ENCODE measurements at places on chromosomes 1 and 21.
A peak's percentile ranks its signal among the peaks of the same experiment; 100 is the strongest.

DNA sequence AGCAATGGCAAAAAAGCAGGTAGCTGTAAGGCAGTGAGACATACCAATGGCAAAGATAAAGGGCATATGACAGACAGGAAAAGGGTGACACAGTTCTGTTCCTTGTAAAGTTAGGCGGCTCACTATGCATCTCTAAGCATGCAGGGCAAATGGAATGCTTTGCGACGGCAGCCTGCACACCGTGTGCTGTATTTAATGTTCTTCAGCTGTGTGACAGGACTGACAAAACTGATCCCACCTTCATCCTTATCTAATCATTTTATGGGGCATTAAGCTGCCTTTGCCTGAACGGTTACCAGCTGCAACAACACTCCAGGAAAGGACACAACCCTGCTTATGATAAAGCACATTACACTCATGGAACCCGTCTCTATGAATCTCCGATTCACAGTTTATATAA, 80.5 kb upstream of the VAV3 start:
- DNase-seq = no peak

DNA sequence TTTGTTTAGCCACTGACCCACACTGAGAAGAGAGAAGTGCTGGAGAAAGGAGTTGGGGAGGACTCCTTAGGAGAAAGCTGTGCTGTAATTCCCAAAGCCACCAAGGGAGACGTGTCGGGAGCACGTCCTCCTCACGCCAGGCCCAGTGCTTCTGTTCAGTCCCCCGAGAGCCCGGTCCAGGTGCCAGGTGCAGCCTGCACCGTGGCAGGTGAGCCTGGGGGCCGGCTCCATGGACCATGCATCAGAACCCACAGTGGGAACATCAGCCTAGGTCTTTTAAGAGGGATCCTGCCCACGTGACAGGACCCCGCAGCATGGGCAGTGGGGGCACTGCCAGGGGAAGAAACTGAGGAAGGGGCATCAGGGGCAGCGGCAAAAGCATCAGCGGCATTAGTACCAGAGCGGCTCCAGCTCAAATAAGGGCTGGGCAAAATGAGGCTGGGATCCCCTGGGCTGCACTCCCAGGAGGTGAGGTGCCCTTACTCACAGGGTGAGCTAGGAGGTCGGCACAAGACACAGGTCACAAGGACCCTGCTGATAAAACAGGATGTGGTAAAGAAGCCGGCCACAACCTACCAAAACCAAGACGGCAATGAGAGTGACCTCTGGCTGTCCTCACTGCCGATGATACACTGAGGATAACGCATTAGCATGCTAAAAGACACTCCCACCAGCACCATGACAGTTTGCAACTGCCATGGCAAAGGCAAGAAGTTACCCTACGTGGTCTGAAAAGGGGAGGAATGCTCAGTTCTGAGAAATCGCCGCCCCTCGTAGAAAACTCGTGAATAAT, 24.6 kb upstream of the PRDM15 start:
- DNase-seq = no peak

DNA sequence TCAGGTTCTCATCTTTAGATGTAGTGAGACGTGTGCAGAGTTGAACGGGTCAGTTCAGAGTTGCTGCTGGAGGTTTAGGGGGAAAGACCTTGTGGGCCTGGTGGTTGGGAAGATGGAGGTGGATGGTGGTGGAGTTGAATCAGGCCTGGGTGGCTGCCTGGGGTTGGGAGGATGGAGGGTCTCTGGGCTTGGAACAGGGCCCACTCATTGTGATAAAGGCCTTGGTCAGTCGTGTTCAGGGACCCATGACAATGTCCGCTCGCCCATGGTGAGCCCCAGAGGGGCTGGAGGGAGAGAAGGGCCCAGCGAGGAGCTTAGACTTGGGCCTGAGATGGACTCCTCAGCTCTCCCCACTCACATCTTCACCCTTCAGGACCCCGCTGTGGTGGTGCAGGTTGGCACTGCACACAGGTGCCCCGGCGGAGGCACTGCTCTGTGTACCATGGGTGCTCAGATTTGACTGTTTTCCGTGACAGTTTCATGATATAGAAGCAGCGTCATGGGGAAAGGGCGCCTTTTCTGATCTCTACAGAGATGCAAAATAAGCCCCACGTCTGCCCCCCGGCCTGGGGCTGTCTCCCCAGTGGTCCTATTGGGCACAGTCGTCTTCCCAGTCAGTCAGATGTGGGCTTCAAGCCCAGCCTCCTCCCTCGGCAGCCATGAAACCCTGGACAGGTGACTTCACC, 39.2 kb downstream of the DISP3 start:
- DNase-seq = no peak

DNA sequence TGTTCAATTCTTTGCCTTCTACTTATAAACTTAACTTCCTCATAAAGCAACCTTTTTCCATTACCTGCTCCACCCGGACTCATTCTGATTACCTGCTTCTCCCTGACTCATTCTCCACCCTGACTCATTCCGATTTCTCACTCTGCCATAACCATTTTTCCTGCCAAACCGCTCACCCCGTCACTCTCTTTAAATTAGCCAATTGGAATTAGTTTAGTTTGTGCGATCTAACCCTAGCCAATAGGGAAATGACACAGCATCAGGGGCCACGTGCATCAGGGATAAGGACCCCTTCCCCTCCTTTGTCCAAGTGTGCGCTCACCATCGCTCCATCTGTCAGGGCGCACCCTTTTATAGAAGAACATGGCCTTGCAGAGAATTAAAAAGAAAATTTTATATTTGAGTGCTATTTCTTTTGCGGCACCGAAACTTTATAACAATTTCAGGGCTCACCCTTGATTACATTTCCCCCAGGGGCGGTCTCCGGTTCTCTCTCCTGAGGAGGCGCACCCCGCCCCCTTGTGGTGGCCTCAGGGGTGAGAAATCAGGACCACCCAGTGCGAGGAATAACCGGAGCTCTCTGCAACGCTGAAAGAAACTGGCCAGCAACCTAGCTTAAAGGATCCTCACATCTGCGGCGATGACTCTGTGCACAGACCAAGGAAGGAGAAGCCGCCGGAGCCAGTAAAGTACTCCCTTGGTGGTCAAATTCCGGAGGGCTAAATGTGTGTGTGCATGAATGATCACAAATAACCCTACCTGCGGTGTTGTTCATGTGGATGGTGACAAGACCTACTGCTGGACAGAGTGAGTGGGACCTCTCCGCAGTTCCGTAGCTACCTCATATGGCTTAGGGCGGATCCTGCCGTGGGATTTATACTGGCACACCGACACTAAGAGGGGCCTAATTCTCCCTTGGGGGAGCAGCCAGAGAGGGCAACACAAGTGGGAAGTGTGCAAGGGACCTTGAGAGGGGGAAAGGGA, 30.3 kb upstream of the CBR3 start:
- DNase-seq = peak; percentile 21

GRCh38 chr1:11707621-11708276, 16.2 kb downstream of the DRAXIN start:
- DNase-seq = no peak
